ENCODE measurements at places on chromosomes 3 and 15.

- no peak for DNase-seq
These were observed 109.0 kb upstream of the ADAMTS9 start for GRCh38 chr3:64796607-64797399.

DNA sequence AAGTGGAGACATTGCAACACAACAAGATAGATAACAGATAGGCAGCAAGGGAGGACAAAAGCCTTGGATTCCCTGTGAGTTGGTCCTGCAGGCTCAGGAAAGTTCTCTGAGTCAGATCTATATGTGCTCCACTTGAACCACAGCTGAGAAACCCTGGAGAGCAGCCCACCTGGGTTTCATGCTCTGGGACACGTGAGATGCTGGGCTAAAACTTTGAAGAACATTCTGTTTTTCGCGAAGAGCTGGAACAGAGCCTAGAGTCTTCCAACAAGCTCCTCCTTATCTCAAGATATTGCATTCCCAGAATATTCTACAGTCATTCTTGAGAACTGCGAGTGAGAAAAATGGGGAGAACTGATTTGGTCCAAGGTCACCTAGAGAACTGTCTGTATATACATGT lies 583.0 kb upstream of the ROBO1 start:
- DNase-seq, result no peak

DNA sequence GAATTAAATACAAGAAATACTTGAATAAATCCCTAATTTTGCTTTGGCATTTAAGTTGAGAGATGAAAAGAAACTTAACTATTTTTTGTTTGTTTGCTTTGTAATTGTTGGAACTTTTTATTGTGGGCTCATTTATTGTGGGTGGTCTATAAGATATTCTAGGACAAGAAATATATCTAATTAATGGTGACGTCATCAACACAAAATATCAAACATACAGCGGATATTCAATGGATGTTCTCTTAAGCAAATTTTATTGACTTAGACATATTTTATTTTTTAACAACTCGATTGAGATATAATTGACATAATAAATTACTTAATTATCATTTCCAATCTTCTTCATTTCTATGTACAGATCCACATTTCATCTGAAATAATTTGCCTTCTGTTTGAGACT lies 30.0 kb downstream of the SYNPR start:
- no peak for DNase-seq

GRCh38 chr3:99516936-99517335 lies 121.5 kb upstream of the COL8A1 start:
- DNase-seq, result no peak

DNA sequence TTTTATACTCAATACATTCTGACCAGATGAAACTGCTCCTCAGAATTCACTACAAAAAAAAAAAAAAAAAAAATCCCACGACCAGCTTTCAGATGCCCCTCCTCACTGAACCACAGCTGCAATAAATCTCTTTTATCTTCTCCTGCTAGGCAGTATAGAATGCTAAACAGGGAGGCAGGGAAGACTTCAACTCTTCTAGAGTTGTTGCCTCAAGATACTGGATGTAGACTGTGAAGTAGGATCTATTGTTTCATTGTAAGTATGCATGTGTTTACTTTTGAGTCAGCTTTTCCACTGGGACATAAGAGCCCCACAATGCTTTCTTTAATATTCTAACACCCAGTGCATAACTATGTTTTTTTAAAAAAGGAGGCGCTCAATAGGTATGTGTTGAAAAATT lies 401.4 kb downstream of the TBL1XR1 start:
- DNase-seq, result no peak

GRCh38 chr3:151034303-151034702 lies 51.2 kb upstream of the MED12L start:
- no peak for DNase-seq

DNA sequence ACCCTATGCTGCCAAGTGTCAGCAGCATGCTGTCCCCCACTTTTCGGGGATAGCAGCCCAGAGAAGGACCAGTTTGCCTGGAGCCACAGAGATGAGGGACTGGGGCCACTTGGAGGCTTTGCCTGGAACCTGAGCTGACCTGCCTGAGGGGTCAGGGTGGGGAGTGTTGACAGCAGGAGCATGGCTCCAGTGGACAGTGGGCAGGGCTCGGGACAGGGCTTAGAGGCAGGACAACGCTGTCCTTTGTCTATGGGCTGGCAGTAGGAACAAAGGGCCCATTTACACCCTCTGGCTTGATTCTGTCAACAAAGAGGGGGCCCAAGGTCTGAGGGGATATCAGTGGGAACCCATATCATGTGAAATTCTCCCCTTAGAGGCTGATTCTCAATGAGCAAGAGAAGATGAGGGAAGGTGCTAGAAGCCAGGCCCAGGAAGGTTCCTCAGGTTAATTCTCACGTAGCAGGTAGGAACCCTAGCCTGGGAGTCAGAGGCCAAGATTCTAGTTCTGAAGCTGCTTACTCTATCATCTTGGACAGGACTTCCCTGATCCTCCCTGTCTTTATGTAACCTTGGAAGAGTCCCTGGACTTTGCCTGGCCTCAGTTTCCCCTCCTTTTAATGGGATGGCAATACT lies 29.7 kb upstream of the HHATL start:
- no peak for DNase-seq

DNA sequence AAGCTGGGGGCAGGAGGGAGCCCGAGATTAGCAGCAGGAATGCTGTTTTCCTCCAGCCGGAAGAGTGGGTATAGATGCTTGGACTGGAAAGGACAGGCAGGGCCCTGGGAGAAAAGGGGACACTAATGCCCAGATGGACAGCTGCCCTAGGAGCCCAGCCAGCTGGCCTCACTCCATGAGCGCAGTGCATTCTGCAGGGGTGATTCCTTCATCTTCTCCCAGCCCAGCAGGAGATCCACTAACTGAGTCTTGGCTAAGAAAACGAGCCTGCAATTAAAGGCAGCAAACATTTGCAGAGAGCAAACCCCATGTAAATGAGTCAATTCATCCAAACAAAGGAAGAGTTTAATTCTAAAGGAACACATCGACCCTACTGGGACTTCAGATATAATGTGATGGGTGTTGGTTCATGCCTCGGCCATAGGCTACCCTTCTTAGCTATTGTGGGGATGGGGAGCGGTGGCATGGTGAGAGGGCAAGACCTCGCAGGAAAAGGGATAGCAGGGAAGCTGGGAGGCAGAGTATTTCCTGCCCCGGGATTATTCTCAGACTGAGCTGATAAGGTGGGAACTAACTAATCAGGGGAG lies 13.3 kb upstream of the MINAR1 start:
- no peak for DNase-seq

- DNase-seq, result no peak
These were observed 31.6 kb downstream of the ANP32A start for GRCh38 chr15:68789091-68789490.
